ENCODE measurements at places on chromosomes 3 and 15. TPM values are rescaled to one million over a fixed set of nuclear protein-coding genes. Genes with fewer than 3 reads are reported as not detected.

Gene TUSC7
- total RNA-seq, result not detected

Gene ALPK3
- 181 TPM for total RNA-seq

Gene LXN
- 3.2 TPM for total RNA-seq

DNA sequence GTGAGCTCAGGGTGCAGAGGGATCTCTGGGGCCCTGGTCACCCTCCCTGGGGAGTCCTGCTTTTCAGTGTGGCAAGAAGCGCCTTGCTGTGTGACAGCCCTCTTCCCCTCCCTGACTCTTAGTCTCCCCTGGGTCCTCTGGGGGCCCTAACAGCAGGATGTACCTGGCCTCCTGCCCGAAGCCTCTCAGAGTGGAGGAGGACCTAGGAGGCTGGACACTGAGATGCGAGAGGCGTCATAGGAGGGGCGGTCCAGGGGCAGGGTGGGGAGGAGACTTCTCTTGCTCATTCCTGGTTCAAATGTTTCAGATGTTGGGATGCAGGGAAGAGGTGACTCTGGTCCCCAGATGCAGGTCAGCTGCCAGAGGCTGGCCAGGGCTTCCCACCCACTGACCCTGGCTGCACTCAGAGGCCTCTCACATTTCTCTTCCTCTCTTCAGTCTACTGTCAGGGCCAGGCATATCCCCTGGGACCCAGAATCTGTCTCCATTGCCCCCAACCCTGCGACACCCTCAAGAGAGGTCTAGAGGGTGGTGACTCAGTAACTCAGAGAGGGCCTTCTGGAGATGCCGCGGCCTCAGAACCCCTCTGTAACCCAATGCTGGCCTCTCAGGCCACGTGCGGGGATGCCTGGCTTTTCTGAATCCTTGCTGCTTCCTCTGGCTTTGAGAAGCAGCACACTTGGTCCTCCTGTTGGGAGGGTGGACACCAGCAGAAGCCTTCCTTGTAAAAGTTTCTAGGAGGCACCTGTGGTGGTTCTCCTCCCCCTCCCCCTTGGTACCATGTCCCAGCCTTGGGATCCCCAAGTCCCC is 25.9 kb downstream of the SNX33 start:
- DNase-seq, result peak; percentile 87

DNA sequence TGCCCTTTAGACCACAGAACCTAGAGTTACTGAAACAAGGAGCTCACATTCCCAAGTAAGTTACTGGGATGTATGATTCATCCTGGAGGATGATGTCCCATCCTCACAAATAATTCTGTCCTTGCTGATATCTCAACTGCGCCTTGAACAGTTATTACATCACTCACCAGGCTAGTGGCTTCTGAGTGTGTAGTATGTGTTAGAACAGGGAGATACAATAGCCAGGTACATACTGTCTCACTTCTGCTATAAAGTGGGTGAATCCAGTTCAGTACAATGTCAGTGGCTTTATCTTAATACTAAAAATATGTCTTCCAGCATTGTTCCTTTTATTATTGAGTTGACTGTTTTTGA is 483.2 kb upstream of the FRG2C start:
- DNase-seq, result no peak

DNA sequence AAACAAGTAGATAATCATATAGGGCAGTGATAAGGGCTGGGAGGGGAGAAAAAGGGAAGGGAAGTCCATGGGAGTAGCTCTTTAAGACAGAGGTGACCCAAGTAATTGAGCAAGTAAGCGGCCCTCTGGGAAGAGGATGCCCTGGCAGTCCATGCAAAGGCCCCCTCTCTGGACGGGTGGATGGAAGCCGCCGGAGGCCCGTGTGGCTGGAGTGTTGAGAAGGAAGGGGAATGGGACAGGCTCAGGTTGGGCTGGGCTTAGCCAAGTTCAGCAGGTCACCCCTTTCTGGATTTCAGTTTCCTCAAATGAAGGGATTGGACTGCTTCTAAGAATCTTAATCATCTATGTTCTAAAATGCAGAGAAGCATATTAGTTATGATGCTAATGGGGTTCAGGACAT is 32.4 kb upstream of the TRPM1 start:
- DNase-seq, result no peak

Data from left ventricle myocardium inferior (tissue), 1 donor.